ENCODE measurements at places on chromosomes 12 and 14. TPM values are rescaled to one million over a fixed set of nuclear protein-coding genes. Genes with fewer than 3 reads are reported as not detected.

DNA sequence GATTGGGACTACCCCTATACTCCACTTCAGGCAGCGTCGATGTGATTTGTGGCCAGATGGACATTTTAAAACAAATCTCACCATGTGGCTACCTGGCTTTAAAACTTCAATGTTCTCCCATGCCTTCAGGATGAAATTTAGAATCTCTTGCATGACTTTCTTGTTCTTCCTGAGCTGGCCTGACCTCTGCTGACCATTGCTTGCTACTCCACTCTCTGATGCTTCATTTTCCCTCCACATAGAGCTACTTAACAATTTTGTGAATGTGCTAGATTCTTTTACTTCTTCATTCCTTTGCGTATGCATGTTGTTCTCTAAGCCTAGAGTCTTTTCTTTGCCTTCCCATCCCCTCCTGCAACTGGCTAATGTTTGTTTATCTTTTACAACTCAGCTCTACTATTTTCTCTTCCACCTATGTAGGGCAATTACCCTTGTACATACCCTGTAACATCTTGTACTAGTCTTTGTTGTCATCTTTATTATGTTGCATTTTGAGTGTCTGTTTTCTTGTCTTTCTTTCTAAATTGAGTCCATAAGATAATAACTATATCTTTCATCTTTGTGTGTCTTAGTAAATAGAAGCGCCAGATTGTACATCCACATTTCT lies 41.2 kb downstream of the YLPM1 start:
- peak; percentile 54 for DNase-seq

The ZFC3H1 gene
- total RNA-seq = 47.1 TPM

DNA sequence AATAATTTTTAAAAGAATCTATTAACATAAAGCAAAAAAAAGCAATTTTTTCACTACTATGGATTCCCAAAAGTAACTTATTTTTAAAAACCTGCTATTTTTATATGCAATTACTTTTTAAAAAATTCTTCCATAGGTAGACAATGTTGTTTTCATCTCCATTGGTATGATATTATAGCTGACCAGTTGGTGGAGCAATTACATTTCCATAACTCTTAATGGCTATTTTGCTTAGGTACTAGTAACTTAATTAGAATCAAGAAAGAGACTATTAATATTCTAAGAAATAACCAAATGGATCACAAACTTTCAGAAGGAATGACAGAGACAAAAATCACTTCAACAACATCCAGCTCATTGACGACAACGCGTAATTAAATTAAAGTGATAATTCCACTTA lies 64.7 kb upstream of the PTCSC3 start:
- DNase-seq = peak; percentile 2

- no peak for DNase-seq
Measured at GRCh38 chr12:26327975-26328644, 132.7 kb downstream of the SSPN start.

- no peak for DNase-seq
Measured at GRCh38 chr14:43249591-43249990, 1257.5 kb downstream of the FSCB start.
